Right lobe of liver (tissue), 6 donors: ENCODE measurements at places on chromosomes 1 and 21. TPM values are rescaled to one million over a fixed set of nuclear protein-coding genes. Genes with fewer than 3 reads are reported as not detected.
A peak's percentile ranks its signal among the peaks of the same experiment; 100 is the strongest.

DNA sequence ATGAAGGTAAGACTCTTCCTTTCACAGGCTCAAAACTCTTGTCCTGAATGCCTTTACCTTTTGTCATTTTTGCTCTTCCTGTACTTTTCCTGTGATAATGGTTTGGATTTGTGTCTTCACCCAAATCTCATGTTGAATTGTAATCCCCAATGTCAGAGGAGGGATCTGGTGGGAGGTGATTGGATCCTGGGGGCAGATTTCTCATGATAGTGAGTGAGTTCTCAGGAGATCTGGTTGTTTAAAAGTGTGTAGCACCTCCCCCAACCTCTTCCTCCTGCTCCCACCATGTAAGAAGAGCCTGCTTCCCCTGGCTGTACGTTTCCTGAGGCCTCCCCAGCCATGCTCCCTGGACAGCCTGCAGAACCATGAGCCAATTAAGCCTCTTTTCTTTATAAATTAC lies 75.5 kb downstream of the DDX20 start:
- no peak overlapping the region for H3K4me3 ChIP-seq
- no peaks in the 10 kb centered on the region for H3K36me3 ChIP-seq
- no peak overlapping the region for H3K27ac ChIP-seq

DNA sequence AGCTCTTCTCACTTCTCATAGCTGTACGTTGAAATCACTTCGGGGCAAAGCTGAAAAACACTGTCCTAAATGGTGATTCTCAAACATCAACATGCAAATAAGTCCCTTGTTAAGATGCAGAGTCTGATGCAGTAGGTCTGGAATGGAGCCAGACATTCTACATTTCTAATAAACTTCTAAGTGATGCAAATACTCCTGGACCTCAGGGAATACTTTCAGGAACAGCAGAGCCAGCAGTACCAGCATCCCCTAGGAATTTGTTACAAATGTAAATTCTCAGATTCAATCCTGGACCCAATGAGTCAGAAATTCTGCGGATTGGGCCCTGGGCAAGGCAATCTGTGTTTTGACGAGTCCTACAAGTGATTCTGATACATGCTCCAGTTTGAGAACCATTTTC lies 152.3 kb downstream of the PCNX2 start:
- H3K27ac ChIP-seq: no peak overlapping the region
- no peak for DNase-seq
- no peaks in the 10 kb centered on the region for H3K36me3 ChIP-seq
- H3K27me3 ChIP-seq: no peaks in the 10 kb centered on the region
- no peak overlapping the region for H3K4me3 ChIP-seq

TACSTD2 gene
- total RNA-seq: 1.1 TPM

- no peak for DNase-seq
- H3K36me3 ChIP-seq: no peaks in the 10 kb centered on the region
- no peak within 1 kb of the TSS for H3K27ac ChIP-seq
Measured at GRCh38 chr1:171622152-171622462, at the start of gene MYOCOS. MYOCOS (plus strand) TSS chr1:171622243; CDS start chr1:171623884, 1,641 bp downstream.

- no peaks in the 10 kb centered on the region for H3K36me3 ChIP-seq
- no peak overlapping the region for H3K27ac ChIP-seq
- DNase-seq: no peak
- H3K4me3 ChIP-seq: no peak overlapping the region
- no peaks in the 10 kb centered on the region for H3K4me1 ChIP-seq
Measured at GRCh38 chr1:159171688-159172501, 480 bp downstream of the CADM3 start.

RNF207 gene
- total RNA-seq: 14.8 TPM

GRCh38 chr1:85452948-85453347 lies 12.0 kb downstream of the DDAH1 start:
- no peaks in the 10 kb centered on the region for H3K27me3 ChIP-seq
- peak overlapping the region; percentile 11 for H3K27ac ChIP-seq
- H3K36me3 ChIP-seq: no peaks in the 10 kb centered on the region

DNA sequence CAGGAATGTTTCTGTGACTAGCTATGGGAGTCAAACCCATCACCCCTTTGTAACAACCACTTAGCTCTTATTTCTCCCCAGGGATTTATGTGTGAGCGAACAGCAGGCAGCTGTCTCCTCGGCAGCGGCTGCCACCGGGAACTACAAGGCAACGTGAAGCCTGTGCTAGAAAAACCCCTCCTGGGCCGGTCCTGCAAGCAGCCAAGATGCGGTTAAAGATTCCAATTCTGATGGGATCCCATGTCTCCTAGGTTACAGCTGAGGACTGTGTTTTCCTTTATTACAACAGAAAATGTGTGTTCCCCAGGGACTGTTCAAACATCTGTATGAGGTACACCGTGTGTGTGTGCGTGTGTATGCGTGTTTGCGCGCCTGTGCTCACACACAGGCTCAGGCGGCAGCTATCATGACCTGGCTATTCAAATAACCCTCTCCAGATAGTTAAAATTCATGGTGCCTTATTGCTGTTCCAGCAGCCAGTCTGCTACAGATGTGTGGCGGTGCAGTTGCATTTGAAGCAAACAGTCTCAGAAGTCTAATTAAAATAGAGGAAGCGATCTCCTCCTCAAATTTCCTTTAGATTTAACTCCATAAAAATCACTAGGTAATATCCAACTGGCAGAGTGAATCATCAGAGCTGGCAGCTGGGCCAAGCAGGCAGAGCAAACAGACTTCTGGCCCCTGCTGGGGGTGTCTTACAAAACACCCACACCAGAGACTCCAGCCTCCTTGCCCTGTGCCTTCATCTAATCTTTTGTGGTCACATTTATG lies 68.0 kb downstream of the LMX1A start:
- no peaks in the 10 kb centered on the region for H3K27me3 ChIP-seq
- H3K36me3 ChIP-seq: no peaks in the 10 kb centered on the region
- peak; percentile 66 for DNase-seq
- H3K4me1 ChIP-seq: peaks cover 20% of the 10 kb centered on the region

GRCh38 chr1:150012611-150013010 lies 2.1 kb upstream of the OTUD7B start:
- H3K27me3 ChIP-seq: no peaks in the 10 kb centered on the region
- no peak overlapping the region for H3K4me3 ChIP-seq
- H3K36me3 ChIP-seq: no peaks in the 10 kb centered on the region
- no peak for DNase-seq
- peaks cover 16% of the 10 kb centered on the region for H3K4me1 ChIP-seq

GRCh38 chr1:31570906-31571305 lies 5.4 kb upstream of the TINAGL1 start:
- DNase-seq: no peak
- H3K4me3 ChIP-seq: no peak overlapping the region
- peaks cover 4% of the 10 kb centered on the region for H3K4me1 ChIP-seq
- no peaks in the 10 kb centered on the region for H3K27me3 ChIP-seq
- H3K27ac ChIP-seq: no peak overlapping the region
- H3K36me3 ChIP-seq: no peaks in the 10 kb centered on the region

- no peak overlapping the region for H3K27ac ChIP-seq
- H3K27me3 ChIP-seq: no peaks in the 10 kb centered on the region
- no peaks in the 10 kb centered on the region for H3K36me3 ChIP-seq
- DNase-seq: peak; percentile 64
Measured at GRCh38 chr1:87226341-87226760, 102.3 kb upstream of the LMO4 start.

- H3K4me3 ChIP-seq: no peak overlapping the region
- no peaks in the 10 kb centered on the region for H3K27me3 ChIP-seq
- no peaks in the 10 kb centered on the region for H3K36me3 ChIP-seq
Measured at GRCh38 chr21:32403201-32403777, 9.2 kb upstream of the EVA1C start.

DNA sequence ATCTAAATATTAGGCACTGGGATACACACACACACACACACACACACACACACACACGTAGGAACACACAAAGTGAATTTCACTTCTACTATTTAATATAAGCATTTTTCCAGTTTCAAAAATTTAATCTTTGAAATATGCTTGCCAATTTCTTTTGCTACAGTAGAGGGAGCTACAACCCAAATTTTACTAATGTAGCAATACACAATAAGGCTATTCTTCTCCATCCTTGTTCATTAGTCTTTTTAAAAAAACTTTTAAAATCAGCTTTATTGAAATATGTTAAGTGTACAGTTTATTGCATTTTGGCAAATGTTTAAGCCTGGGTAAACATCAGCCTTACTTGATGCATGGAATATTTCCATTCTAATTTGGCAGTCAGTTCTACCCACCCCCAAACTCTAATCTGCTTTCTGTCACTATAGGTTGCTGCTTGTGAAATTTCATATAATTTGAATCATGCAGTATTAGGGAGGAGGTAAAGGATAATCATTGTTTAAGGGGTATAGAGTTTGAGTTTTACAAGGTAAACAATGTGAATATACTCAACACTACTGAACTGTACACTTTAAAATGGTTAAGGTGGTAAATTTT lies 93.0 kb upstream of the TENT5C start:
- no peaks in the 10 kb centered on the region for H3K27me3 ChIP-seq
- H3K4me1 ChIP-seq: no peaks in the 10 kb centered on the region
- H3K4me3 ChIP-seq: no peak overlapping the region
- DNase-seq: no peak

GRCh38 chr1:36516372-36517010 lies 33.8 kb upstream of the CSF3R start:
- H3K4me1 ChIP-seq: no peaks in the 10 kb centered on the region
- H3K27me3 ChIP-seq: no peaks in the 10 kb centered on the region
- no peak overlapping the region for H3K4me3 ChIP-seq
- H3K27ac ChIP-seq: no peak overlapping the region
- DNase-seq: peak; percentile 61

DNA sequence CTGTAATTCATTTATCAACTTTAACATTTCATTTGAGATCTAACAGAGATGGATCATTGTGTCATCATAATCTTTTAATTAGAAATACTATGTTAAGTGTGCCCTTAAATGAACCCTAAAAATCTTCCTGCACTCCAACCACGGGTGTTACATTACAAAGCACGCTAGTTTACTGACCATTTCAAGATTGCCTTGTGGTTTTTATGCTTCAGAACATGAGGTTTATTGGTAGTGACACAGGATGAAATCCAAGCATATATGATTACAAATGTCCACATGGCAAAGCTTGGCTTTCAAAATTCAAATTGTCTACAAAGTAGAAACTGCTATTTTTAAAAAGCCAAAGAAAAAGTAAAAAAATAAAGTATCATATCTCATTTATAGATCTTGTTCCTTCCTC lies 190.4 kb upstream of the USP25 start:
- H3K27me3 ChIP-seq: no peaks in the 10 kb centered on the region
- no peak for DNase-seq
- H3K4me1 ChIP-seq: no peaks in the 10 kb centered on the region
- no peak overlapping the region for H3K27ac ChIP-seq
- no peak overlapping the region for H3K4me3 ChIP-seq
- H3K36me3 ChIP-seq: no peaks in the 10 kb centered on the region

DNA sequence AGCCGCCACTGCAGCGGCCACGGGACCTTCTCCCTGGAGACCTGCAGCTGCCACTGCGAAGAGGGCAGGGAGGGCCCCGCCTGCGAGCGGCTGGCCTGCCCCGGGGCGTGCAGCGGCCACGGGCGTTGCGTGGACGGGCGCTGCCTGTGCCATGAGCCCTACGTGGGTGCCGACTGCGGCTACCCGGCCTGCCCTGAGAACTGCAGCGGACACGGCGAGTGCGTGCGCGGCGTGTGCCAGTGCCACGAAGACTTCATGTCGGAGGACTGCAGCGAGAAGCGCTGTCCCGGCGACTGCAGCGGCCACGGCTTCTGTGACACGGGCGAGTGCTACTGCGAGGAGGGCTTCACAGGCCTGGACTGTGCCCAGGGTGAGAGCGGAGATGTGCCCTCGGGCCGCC lies 11.7 kb downstream of the TNN start:
- no peaks in the 10 kb centered on the region for H3K27me3 ChIP-seq
- H3K4me3 ChIP-seq: no peak overlapping the region
- no peaks in the 10 kb centered on the region for H3K36me3 ChIP-seq
- H3K27ac ChIP-seq: no peak overlapping the region

GRCh38 chr1:179164494-179164893 lies 65.0 kb downstream of the ABL2 start:
- H3K27me3 ChIP-seq: no peaks in the 10 kb centered on the region
- no peak for DNase-seq
- H3K27ac ChIP-seq: no peak overlapping the region
- H3K4me3 ChIP-seq: no peak overlapping the region
- H3K36me3 ChIP-seq: no peaks in the 10 kb centered on the region
- no peaks in the 10 kb centered on the region for H3K4me1 ChIP-seq
